ENCODE measurements at places on chromosomes 4 and X.

DNA sequence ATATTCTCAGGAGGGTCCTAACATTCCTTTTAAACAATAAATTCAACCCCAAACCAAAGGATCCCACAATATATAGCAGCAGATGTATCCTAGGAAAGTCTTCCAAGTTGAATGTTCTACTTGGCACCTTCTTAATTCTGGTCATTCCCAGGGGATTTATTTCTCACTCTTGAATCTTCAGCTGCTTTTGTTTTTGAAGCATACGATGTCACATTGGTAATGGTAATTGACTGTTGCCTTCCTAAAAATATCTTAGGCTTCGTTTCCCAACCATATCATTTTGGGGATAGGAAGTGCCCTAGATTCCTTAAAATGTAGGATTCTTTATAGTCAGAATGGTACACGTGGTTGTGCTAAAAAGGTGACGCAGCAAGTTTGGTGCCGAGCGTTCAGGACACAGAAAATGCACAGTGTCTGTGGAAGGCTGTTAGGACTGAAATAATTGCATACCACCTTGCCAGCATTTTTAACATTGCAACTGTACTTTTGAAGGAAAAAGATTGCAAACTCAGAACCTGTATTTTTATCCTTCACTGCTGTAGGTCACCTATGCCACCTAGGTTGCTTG, 8.1 kb downstream of the SNX25 start:
- DNase-seq = no peak

- DNase-seq = no peak
Observed at GRCh38 chr4:122847931-122848330, 21.3 kb downstream of the FGF2 start.

DNA sequence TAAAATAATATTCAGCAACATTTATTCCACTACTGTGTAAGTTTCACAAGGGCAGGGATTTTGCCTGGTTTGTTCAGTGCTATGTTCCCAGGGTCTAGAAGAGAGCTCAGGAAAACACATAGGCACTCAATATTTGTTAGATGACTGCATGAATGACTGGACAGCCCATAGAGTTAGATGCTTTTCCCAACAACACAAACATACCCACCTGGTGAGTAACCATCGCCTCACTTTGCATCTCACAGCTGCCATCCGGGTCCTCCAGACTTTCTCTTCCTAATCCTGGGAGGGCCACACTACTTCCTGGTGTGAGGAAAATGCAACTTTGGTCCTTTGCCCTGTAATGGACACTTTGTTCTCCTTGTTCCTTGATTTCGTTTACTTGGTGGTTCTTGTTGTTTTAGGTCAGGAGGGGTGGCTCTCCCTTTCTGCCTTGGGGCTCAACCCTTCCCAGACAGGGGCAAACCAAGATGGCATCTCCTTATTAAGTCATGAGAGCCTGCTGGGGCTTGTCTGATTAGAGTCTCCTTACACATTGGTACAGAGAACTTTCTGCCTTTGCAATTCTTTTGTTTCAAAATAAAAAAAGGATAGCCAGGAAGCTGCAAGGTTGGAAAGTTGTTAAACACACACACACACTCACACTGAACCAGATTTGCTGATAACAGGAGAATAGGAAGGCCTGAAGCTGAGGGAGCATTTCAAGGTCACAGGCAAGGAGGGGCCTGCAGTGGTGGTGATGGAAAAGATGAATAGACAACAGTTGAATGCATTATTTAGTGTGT, 190.6 kb downstream of the MID1IP1 start:
- DNase-seq = no peak

GRCh38 chr4:98150092-98150761, 7.0 kb upstream of the STPG2 start:
- DNase-seq = no peak

GRCh38 chr4:185626798-185627197, 91.5 kb upstream of the PDLIM3 start:
- no peak for DNase-seq

DNA sequence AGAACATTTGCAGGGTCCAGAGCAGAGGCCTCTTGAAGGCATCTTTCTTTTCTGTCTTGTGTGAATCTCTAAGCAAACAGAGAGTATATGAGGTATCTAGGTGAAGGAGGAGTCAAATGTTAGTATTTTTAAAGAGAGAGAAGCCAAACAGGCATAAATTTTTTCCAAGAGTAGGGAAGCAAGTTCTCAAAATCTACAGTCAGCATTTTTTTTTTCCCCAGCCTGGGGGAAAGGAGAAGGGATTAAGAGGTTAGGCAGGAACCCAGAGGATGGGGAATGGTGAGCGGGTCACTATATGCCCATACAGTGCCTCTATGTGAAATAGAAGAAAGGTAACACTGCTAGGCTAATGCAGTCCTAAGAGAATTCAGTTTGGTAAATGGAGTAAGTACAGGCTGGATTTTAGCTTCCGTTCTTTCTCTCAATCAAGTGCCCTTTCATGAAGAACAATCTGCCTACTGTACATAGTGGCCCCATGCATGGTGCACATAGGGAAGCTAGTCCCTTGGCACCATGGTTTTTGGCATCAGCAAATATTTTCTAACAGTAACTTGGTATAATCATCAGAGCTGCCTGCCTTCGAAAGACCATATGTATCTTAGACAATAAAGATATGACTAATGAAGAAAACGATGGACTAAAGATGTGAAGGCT, 163.1 kb upstream of the MAB21L2 start:
- no peak for DNase-seq

DNA sequence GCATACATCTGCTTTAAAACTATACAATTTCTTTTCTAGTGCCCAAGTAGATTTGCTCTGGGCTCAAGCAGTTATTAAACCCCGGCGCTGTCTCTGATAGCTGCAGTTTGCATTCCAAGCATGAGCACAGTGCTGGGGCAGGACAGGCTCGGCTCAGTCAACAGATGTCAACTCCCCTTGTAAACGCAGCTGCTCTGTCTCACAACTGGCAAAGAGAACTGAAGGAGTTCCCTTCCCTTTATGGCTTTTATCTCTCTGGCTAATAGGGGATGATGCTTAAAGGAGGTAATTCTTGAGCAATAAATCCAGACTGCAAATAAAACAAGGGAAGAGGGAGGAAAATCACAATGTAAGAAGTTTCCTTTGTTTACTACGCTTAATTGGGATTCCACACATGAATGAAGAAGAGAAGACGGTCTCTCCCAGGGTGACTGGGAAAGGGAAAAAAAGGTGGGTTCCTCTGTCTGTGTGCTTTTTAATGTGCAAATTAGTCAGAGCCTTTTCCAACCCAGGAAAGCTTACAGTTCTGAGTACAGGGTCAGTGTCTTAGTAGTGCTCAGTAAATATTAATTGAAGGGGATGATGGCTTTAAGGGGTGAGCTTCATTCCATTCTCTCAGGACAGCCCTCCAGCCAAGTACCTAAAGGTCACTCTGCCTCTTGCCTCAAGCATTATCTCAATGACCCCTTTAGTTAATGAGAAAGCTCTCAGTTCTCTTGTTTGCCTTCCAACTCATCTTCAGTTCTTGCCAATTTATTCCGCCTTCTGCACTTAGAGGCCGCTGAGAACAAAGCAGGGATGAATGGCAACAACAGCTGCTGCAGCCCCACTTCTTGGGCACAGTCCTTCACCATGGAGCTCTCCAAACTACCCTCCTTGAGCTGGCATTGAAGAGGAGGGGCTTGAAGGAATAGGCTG, 155.7 kb upstream of the JADE1 start:
- no peak for DNase-seq

GRCh38 chr4:110702326-110702725, 79.4 kb upstream of the PITX2 start:
- DNase-seq = no peak

DNA sequence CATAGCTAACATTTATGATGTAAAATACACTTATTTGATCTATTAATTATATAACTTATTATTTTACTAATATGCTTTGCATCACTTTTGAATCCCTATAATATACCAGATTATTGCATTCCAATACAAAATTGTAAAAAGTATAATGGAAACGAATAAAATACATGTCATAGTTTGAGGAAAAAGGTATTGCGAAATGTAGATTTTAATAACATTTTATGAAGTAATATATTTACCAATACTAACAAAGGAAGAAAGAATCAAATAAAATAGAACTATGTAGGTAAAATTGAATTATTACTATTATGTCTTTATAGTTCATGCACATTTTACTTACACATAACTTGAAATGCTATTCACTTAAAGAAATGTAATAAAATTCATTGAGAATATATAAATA, 1300.2 kb downstream of the ADGRL3 start:
- DNase-seq = no peak

DNA sequence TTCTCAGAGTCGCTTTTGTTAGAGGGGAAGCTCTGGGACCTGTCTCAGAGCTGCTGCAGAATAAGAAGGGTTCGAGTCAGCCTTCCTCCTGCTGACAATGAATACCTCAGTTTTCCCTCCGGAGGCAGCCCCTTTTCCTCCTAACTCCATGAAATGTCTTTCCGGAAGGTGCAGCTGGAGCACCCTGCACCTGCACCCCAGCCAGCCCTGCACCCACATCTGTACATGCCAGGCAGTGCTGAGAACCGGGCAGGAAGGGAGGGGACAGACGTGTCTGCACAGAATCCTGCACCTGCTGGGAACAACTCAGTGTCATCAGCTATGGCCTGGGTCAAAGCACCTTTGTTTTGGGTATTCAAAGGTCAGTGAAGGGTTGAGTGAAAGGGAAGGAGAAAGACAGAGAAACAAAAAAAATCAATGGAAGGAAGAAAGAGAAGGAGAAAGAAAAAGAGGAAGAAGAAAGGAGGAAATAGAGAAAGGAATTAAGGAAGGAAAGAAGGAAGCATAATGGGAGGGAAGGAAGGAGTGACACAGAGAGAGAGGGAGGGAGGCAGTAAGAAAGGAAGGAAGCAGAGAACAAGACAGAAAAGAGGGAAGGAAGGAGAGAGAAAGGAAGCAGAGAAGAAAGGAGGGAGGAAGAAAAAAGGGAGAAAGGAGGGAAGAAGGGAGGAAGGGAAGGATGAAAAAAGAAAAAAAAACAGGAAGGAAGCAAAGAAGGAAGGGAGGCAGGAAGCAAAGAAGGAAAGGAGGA, 273.7 kb downstream of the DHRSX start:
- DNase-seq = no peak

All from LoVo (cell line).